ENCODE measurements at places on chromosomes 2 and 18.

DNA sequence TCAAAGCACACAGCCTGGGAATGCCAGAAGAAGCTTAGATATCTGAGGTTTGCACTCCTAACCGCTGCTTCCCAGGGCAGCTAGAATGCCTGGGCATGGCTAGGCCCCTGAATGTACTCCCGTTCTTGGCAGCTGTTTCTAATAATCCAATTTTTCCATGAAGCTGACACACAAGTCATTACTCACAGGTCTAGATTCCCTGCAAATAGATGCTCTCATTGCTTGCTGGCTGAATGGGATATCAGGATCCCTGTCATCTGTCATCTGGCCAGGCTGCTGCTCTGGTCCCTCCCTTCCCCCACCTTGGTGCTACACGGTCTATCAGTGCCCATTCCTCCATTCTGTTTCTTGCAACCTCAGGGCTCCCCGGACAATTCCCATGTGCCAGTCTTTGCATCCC lies 40.7 kb upstream of the TEX51 start:
- no peak for DNase-seq

- no peak for DNase-seq
These were observed 95.4 kb downstream of the TSHZ1 start for GRCh38 chr18:75305984-75306383.

GRCh38 chr2:226904592-226904991 lies 68.7 kb downstream of the RHBDD1 start:
- no peak for DNase-seq

GRCh38 chr2:160541745-160542144 lies 48.1 kb upstream of the RBMS1 start:
- DNase-seq, result no peak

DNA sequence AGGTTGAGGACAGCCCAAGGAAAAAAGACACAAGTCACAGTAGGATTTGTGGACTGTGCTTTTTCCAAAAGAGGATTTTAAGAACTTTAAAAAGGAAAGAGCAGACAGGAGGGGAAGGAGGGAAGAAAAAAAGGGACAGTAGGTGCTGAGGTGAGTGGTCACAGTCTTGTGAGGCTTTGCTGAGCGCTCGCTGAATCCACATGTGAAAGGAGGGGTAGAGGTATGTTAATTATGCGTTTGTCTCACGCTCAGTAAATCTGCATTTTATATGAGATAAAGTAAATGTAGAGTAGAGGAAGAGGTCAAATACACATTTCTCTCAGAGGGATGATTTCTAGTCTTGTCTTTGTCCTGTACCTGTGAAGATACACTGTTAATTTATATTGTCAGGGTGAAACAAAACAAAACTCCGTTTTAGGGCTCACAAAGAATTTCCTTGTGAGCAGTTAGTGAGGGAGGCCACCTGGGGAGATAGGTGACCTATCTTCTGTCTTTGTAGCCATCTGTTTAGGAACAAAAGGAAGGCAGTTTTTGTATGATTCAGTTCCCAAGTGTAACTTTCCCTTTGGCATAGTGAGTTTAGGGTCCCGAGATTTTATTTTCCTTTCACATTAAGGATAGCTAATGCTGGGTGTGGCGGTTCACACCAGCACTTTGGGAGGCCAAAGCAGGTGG lies 25.3 kb downstream of the GNAL start:
- DNase-seq, result no peak

DNA sequence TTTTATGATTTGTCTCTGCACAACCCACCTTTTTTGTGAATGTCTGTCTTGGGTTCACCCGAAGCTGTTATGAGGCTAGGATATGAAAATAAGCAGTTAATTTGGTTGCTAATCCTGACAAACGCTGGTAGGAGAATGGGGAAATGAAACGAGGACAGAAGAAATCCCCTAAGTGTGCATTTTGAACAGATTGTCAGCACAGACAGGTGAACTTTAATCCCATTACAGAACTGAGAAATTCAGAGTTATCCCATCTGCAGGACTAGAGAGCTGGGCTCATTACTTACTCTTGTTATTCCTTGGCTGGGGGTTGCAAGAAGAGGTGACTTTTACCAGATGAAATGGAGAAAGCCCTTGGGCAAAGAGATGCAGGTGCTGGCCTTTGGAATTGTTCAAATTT lies 123.3 kb upstream of the NYAP2 start:
- no peak for DNase-seq

DNA sequence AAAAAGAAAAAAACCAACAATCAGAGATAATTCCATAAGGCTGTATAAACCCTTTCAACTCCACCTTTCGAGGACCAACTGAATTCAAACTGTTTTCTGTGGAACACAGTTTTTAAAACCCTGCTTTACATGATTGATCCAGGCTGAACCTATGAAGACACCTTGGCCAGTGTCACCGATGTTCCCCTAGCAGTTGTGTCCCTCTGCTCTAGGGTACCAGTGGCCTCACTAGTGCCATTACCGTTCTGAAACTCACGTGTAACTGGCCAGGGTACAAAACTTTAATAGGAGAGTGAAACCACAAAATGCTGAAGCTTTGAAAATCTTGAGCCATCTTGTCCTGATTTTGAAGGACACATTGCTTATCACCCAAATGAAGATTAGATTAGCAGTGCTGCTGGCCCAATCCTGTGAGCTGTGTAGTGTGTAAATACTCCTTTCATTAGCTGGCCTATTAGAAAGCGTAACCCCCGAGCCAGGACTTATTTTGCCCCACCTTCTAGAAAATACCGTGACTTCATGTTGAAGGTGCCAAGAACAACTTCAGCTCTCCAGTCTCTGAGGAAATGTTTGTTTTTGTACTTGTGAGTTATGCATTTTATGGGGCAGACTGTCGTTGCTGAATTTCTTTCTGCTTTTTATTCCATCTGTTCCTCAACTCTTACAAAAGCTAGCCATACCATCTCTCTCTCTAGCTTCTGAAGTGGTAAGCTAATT lies 147.8 kb upstream of the MAP3K20 start:
- no peak for DNase-seq

DNA sequence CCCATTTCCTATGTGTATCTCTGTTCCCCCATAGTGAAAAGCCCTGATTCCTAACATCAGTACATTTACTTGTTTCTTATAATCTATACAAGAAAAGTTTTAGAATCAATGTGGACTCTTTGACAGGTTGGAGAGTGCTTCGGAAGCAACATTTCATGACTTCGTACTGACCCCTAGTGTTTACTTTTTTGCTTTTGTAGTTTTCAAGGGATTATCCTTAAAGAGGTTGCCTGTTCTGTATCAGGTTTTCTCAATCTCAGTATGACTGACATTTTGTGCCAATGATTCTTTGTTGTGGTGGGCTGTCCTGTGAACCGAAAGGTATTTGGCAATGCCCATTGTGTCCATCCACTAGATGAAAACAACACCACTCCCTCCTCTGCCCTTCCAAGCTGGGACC lies 43.3 kb upstream of the SERPINB2 start:
- DNase-seq, result peak; percentile 59

DNA sequence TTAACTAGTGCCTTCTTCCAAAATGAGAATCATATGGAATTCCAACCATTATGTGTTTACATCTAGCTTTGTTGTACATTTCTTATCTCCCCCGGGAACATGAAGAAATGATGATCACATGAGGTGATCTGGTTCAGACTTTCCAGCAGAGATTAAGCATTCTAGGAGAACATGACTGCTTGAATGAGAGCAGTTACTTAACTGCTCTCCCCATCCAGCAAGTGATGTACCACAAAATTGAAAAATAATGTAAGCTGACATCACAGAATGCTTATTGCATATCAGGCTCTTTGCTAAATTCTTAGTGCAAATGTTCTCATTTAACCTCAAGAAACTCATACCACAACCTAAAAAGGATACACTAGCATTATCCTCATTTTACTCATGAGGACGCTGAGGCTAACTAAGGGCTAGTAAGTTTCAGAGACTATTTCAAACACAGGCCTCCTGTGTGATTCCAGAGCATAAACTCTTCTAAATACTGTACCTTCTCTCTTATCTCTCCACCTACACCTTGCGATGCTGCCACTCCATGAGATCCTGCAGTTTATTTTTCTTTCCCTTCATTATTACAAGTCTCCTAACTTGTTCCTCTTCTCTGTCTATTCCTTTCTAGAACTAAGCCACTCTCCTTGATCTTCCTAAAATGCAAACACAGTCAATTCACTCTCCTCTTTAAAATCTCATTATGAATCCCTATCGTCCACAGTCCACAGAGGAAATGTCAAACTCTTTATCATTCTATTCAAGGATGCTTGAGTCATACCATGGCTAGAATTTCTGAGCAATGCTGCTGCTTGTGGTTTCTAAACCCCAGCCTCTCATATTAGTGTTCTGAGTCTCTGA lies 1224.8 kb upstream of the ZEB2 start:
- no peak for DNase-seq

DNA sequence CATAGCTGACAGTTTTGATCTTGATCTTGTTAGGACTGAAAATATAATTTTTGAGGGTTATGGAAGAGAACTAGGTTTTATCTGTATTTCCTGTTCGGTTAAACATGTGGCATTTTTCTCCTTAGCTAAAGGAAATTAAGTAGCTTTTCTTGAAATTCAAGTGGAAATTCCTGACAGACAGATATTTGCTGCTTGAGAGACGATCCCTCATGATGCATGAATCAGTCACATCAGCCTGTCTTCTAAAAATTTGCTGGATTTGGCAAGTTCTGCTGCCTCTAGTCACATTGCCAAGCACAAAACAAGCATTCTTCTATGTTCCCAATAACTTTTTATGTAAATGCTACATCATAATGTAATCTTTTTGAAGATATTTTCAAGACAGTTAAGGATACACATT lies 201.8 kb upstream of the ATP5MC3 start:
- DNase-seq, result no peak

- DNase-seq, result no peak
These were observed 11.7 kb downstream of the GPR75 start for GRCh38 chr2:53848062-53848461.

DNA sequence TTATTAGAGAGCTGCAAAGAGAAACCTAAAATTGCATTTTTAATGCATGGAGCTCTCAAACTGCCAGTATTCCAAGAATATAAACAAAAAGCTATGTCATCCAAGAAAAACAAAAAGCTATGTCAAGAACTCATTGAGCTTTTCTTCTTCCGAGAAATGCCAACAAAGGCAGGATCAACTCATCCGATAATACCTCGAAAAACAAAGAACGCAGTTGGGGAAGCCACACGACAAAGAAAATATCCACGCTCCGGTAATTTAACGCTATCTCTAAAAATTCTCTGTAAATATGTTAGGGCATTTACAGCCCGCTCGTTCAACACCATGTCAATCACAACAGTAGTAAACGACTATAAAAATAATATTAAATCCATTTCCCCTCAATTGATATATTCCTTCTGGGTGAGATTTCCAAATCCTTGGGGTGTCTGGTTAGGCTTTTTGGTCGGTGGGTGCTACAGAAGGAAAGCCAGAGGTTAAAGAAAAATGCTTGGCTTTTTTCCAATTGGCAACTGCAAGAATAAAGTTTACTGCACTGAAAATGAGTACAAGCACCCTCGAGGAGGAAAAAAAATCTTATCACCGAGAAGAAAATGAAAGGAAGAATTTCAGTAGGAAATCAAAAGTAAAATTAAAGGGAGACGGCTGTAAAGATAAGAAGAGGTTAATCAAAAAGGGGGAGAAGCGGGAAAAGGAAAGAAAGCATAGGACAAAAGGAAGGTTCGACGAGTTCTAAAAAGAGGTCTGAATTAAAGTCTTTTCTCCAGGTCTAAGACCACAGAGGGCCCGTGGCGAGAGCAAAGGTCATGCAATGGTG lies 856 bp downstream of the TIA1 start:
- DNase-seq, result no peak

DNA sequence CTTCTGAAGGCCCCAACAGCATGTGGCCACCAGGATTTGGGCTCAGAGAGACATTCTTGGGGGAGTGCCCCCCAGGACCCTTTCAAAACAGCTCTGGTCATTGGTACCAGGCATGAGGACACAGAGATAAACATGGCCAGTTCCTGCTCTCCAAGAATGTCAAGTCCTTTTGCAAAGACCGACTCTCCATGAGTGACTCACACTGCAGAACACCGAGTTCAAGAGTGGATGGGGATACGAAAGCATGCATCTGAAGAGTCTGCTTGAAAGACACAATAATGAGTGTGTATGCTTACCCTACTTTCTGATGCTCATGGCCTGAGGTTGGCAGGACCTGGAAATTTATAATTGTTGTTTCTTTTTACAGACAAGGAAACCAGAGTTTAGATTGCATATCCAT lies 450.6 kb downstream of the TSN start:
- no peak for DNase-seq

- no peak for DNase-seq
These were observed 399.8 kb downstream of the SATB2 start for GRCh38 chr2:199057936-199058335.

DNA sequence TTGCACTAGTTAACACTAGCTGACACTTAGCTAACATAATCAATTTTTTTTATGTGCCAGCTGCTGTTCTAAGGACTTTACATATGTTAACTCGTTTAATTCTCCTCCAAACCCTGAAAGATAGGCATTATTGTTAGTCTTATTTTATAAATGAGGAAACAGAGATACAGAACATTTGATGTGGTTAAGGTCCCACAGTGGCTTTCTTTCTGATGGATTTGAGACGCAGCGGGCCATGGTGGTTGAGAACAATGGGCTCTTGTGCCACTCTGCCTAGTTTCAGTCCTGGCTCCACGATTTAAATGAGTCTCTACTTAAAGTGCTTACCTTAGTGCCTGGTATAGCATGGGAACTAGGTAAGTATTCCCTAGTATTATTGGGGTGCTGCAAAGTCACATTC lies 201.9 kb upstream of the SPRED2 start:
- no peak for DNase-seq

GRCh38 chr2:191506515-191506914 lies 171.4 kb upstream of the NABP1 start:
- DNase-seq, result no peak

DNA sequence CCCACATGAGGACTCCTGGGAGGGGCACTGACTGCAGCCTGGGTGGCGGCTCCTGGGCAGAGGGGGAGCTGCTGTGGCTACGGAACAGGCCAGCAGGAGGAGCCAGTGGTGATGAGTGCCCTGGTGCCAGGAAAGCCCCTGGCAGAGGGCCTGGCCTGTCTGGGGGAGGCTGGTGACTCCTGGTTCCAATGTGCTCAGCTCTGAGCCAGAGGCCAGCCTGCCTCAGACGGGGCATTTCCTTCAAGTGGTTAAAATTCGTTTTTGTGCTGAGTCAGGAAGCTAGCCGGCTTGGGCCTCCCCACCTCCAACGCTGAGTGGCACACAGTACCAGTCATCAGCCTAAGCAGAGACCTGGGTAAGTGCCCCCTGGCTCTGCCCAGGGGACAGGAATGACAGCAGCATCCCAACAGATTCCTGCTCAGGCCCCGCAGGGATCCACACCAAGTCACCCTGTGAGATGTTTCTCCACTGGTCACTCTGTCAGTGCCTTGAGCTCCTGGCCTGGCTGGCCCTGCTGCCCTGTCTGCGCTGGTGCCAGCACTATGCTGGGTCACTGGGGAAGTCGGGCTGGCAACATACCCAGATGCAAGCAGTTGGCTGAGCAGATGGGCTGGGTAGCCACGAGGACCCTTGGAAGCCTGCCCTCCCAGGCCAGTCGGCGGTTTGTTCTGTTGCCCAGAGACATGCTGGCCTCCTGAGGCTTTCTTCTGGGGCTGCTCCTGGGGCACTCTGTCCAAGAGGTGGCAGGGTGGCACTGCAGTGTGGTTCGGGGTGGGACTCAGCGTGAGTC lies 7.1 kb upstream of the KLF11 start:
- DNase-seq, result no peak

Measured in NCI-H1417 treated with DMSO at 0.1 percent for 48 hours (cell line).